PC-9 (cell line): ENCODE measurements at places on chromosomes 13 and 19. TPM values are rescaled to one million over a fixed set of nuclear protein-coding genes. Genes with fewer than 3 reads are reported as not detected.

- H3K4me3 ChIP-seq: no peak overlapping the region
- peak overlapping the region; percentile 8 for H3K27ac ChIP-seq
- peaks cover 45% of the 10 kb centered on the region for H3K36me3 ChIP-seq
These were observed 73.4 kb downstream of the MBNL2 start for GRCh38 chr13:97295283-97296182.

DNA sequence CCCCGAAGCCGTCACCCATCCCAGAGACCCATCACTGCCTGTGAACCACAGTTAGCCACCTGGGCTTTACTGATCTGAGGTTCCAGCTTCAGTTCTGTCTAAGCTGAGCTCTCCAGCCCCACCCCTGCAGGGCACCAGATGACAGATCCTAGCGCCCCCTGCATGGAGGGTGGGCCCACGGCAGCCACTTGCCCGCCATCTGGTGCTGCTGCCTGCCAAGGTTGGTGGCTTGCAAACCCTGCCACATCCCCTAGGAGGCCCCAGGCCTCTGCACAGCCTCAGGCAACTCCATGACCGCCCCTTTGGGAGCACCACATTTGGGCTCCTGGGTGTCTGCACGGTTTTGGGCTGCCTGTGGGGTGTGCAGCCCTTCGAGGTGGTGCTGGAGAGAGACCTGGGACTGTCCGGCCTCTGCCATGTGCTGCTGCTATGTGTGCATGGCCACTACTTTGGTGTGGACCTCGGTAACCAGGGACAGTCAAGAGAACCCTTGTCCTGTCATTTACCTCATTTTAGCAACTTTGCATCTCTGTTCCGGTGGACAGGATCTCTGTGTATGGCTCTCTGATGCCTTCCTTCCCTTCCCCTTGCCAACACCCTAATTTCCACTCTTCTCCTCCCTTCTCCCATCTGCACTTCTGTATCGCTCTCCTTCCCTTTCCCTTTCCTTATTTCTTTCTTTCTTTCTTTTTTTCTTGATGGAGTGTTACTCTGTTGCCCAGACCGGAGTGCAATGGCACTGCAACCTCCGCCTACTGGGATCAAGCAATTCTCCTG, 17.4 kb upstream of the SDHAF1 start:
- H3K4me1 ChIP-seq: no peaks in the 10 kb centered on the region
- no peaks in the 10 kb centered on the region for H3K36me3 ChIP-seq
- no peak overlapping the region for H3K27ac ChIP-seq
- DNase-seq: no peak

GRCh38 chr19:48154003-48154402, 16.1 kb downstream of the LIG1 start:
- H3K27me3 ChIP-seq: no peaks in the 10 kb centered on the region
- no peak for DNase-seq
- peaks cover 18% of the 10 kb centered on the region for H3K36me3 ChIP-seq
- H3K27ac ChIP-seq: no peak overlapping the region

The KIR3DL1 gene
- total RNA-seq: not detected in 2 replicates

The SSBP4 gene
- 56.6 and 65.2 TPM in 2 replicates for total RNA-seq

The BSG gene
- 772 and 823 TPM in 2 replicates for total RNA-seq
